Progenitor cell of endocrine pancreas (in vitro differentiated cells): ENCODE measurements at places on chromosomes 5 and 9.

DNA sequence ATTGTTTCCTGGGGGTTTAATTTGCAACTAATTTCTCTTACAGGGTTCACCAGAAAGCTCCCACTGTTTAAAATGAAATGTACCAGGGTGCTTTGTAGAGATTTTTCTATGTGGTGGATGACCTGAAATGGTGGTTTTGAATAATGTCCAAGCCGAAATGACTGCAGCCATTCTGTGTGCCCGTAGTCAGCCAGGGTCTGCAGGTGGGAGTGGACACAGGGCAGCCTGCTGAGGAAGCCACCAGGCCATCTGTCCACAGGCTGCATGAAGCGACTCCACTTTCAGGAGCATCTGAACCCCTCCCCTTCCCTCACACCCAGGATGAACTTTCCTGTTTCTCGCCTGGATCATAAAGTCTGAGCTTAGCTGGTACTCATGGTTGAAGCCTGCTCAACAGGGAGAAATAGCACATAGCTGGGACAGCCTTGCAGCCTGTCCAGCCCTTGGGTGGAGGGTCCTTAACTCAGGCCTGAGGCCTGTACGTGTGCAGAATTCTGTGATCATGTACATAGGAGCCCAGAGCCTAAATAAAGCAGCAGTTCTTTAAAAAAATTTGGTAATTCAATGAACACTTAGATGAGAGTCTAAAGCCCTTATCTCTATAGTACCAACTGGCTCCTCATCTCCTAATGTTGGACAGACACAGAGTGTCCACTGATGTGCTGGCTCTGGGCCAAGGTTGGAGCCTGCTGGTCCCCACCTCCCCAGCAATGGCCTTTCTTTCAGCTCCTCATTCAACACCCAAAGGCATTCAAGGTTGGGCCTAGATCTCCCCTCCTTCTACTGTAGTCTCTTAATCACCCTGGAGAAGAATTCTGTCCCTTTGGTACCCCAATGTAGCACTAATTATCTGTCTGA lies 72.8 kb downstream of the SHB start:
- no peak for DNase-seq

- DNase-seq: no peak
Measured at GRCh38 chr9:86405926-86406325, 51.7 kb upstream of the TUT7 start.

- DNase-seq: no peak
Measured at GRCh38 chr9:94443032-94443722, 111.7 kb upstream of the PCAT7 start.

DNA sequence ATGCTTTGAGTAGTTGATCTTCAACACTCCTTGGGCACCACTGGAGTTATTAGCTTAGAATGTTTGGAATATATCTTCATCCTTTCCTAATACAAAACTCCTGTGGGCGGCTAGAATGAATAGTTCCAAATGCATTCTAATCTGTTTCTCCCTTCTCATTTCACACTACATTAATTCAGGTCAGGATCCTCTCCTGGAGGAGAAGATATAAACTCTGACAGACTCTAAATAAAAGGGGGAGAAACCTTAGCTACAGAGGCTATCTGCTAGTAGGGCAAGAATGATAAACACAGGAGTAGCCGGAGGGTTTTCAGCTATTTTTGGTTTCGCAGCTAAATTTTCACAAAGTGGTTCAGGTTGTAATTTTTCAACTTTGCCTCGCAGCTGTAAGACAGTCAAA lies 45.2 kb upstream of the FAM240B start:
- DNase-seq: no peak

- DNase-seq: no peak
Measured at GRCh38 chr5:30894811-30895210, 298.7 kb upstream of the CDH6 start.

DNA sequence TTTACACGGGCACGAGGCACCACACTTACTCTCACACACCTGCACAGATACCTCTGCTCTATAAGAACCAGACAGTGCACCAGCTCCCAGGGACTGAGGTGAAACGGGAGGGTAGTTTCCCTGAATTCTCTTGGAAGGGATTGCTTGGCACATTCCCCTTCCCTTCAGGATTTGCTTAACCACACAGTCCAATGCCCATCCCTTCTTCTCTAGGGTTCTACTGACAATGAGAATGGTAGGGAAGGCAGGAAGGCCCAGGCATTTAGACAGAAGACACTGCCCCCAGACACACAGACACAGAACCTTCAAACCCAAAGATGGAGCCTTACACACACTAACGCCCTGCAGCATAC lies 704 bp upstream of the LHX6 start:
- DNase-seq: no peak

GRCh38 chr9:72363236-72363635 lies 1.8 kb downstream of the ZFAND5 start:
- DNase-seq: no peak

DNA sequence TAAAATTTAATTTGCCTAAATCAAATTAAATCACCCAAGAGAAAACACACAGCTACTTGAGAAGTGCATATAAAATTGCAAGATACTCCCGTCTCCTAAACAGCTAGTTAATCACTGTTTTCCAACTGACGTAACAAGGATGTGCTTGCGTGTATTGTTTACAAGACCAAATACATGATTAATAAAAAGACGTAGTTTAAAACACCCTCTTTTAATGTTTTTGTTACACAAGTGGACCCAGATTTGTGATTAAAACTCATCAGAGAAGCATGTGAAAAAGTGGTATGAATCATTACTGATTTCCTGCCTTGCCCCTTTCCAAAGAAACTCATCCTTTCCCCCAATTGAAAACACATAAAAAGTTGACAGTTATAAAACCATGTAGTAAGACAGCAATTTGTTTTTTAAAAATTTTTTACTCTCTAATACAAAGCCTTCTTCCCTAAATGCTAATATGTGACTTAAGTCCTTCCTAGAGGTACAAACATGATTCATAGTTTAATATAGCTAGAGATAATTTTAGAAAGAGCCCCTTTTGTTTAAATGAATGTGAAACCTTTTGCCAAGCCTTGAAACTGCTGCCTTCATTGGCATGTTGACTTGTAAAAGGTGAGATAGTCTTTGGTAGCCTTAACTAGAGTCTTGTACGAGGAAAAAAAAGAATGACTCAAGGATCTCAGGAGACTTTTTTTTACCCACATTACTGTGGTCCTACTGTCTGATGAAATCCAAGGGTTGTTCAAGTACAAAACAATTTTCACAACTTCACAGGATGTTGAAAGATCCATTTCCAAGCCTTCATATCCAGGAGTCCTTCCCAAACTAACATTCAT lies 61.4 kb upstream of the FST start:
- no peak for DNase-seq

- no peak for DNase-seq
Measured at GRCh38 chr5:179234563-179235135, 110.6 kb downstream of the ADAMTS2 start.

DNA sequence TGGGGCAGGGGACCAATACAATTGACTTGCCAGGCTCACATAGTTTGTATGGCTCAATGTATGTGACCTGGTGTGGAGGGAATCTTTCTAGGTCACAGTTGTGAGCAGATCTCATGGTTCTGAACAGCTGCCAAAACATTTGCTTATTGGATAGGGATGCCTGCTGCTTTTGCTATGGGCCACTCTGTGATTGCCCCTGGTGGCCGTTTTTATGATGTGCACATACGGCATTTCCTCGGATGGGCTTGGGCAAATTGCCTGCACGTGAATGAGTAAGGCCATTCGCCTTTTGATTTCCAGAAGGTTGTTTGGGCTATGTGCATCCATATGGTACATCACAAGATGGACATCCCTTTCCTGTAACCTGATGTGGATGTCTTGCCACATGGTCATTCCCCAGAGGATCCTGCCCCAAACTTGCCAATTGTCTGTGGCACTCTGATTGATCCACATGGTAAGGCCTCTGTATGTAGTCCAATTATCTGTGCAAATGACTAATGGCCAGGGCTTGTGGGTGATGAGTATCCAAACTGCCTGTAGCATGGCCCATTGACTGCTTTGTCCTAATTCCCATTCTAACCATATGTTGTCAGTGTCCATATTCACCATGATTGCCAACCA lies 10.7 kb upstream of the SLC22A4 start:
- DNase-seq: no peak

GRCh38 chr9:128323791-128324190 lies 1.2 kb downstream of the COQ4 start:
- DNase-seq: no peak

DNA sequence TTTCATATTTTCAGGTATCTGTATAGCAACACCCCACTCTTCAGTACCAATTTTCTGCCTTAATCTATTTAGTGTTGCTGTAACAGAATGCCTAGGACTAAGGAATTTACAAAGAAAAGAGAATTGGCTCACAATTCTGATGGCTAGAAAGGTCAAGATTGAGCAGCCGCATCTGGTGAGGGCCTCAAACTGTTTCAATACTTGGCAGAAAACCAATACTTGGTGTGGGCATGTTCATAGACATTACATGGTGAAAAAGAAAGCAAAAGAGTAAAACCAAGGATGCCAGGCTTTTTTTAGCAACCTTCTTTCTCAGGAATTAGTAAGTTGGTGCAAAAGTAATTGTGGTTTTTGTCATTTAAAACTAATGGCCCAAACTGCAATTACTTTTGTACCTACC lies 1041.1 kb upstream of the CDH6 start:
- DNase-seq: no peak

DNA sequence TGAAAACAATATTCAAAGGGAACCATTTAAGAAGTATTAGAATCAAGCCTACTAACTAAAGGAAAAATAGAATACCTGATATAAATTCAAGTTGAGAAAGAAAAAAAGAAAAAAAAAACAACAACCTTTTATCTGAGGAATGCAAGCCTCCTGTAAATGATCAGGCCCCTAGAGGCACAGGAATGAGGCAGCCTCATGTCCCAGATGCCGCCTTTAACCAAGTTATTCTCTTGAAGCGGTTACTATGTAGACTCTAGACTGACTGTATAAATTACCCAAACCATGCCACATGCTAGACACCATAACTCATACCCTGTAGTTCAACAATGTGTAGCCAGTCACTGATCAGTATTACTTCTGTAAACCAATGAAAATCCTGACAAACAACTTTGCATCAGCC lies 929.6 kb downstream of the TAF11L14 start:
- no peak for DNase-seq

DNA sequence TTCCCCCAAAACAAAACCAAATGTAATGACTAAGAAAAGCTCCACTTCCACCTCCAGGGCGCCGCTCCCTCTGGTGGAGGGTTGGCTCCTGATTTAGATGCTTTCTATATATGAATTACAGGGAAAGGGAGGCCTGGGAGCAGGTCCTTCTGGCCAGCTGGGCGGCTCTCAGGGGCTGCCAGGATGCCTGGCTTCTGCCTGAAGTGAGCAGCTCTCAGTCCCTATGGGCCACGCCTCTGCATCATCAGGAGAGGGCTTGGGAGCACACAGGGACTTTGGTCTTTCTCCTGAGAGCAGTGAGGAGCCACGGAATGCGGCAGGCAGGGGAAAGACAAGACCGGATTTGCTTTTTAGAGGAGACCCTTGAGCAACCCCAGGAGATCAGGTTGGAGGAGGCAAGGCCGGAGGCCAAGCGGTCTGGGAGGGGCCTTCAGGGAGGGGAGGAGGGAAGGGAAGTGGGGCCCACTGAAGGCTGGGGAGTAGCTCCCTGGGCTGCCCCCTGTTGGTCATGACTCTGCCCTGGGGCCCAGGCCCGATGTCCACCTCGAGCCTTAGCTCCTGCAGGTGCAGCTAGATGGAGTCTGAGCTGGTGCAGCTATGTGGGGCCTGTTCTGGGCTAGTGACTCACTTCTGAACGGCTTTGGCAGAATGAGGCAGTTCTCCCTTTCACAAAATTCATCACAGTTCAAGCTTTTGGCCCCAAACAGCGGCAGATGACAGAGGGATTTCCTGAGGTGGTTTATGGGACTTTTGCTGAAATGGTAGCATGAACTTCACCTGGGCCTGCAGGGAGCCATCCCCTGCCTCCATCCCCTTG lies 11.3 kb upstream of the GRHPR start:
- no peak for DNase-seq

DNA sequence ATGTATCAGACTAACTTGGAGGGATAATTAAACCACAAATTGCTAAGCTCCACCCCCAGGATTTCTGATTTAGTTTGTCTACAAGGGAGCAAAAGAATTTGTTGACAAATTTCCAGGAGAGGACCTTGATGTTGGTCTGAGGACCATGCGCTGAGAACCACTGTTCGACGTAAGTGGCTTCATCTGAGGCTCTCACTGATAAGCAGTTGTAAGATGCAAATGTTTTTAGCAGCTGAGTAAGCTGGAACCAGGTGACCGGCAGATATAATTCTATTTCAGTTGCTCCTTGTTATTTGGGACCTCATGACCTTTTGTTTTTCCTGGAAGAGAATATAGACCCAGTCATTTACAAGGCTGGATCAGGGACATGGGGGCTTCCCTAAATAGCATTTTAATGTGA lies 14.1 kb upstream of the SPINK1 start:
- DNase-seq: no peak

- DNase-seq: no peak
Measured at GRCh38 chr5:151146061-151146460, 11.5 kb downstream of the ANXA6 start.

DNA sequence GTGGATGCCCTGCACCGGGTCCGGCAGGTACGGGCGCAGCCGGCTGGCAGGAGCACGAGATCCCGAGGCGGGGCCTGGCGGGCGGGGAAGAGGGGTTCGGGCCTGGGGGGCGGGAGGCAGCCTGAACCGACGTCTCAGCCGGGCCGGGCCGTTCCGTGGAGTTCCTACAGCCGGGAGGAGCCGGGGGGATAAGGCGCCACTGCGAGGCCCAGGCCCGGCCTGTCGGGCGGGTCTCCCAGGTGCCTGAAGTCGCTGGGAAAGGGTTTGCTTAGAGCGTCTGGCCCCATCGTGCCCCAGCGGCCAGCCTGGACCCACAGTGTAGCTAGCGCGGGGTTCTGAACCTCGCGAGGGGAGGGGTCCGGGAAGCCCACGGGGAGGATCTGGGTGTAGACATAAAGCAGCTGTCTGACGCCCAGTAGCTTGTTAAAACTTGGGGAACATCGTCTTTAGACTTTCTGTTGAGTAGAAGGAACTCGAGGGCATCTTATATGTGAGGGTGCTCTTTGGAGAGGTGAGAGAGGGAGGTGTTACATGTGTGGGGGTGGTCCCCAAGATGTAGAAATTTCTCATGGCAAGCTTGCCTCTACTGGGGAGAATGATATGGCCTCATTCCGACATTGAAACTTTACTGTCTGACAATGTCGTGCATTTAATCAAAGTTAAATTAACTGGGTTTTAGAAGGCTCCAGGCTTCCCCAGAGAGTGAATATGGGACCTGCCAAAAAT lies 524 bp downstream of the FUBP3 start:
- no peak for DNase-seq

- DNase-seq: no peak
Measured at GRCh38 chr9:10366171-10366779, 246.5 kb downstream of the PTPRD start.

- no peak for DNase-seq
Measured at GRCh38 chr9:135130207-135130976, 42.9 kb downstream of the OLFM1 start.

DNA sequence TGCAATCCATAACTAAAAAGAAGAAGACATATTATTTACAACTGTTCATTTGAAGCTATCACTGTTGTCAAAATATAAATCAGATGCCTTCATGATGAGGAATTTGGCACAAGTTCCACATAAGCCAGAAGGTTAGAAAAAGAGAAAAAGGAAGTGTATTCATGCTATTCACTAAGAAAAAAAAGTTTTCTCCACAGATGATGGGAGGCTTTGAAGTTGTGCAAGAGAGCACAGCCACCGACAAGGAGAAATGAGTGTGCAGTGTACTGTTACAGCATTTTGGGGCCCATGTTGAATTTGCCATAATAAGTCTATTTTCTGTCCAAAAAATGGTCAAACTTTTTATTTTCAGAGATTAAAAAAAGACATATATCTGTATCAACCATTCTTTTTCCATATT lies 32.9 kb upstream of the IFNK start:
- DNase-seq: no peak
